HuH-7.5 (cell line): ENCODE measurements at places on chromosomes 2 and 18.

GRCh38 chr2:102021779-102022178, 30.0 kb downstream of the IL1R2 start:
- DNase-seq, result no peak

GRCh38 chr2:4838626-4839025, 853.6 kb upstream of the SOX11 start:
- DNase-seq, result no peak

- no peak for DNase-seq
These were observed 14.7 kb upstream of the OTOS start for GRCh38 chr2:240155048-240155744.

DNA sequence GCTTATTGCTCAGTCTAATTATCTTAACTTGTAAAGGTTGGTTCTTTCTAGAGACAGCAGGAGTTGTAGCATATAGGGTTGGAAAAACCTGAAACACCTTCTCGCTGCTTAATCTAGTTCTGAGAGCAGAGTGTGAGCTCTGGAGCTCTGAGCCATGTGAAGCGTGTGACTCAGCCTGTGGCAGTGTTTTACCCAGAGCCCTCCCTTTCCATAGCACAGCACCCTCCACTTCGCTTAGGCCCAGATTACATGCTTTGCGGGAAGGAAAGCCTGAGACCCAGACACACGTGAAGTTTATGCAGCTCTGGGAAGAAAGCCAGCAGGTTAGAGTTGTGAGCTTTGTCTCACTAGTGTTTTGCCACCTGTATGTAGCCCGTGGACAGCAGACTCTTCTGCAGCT, 74.5 kb downstream of the INPP4A start:
- DNase-seq, result no peak

DNA sequence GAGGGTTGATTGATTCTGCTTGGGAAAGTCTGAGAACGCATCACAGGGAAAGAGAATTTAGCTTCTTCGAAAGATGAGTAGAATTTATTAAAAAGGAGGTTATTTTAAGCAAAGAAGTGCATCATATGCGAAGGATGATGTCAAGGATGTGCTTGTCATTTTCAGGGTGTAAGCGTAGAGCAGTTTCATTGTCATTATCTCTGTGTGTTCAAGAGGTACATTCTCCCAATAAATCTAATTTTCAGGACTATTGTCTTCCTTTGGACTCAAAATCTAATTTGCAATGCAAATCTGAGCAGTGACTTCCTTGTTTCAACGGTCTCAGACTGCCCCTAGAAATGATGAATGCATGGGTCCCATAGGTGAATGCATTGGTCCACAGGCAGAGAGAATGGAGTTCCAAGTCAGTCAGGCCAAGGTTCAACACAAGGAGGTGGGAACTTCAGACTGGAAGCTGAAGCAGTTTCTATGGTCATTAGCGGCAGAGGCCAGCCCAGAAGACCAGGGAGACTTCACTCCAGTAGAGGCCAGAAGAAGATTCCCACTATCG, 99.8 kb downstream of the CDC42EP3 start:
- DNase-seq, result no peak

DNA sequence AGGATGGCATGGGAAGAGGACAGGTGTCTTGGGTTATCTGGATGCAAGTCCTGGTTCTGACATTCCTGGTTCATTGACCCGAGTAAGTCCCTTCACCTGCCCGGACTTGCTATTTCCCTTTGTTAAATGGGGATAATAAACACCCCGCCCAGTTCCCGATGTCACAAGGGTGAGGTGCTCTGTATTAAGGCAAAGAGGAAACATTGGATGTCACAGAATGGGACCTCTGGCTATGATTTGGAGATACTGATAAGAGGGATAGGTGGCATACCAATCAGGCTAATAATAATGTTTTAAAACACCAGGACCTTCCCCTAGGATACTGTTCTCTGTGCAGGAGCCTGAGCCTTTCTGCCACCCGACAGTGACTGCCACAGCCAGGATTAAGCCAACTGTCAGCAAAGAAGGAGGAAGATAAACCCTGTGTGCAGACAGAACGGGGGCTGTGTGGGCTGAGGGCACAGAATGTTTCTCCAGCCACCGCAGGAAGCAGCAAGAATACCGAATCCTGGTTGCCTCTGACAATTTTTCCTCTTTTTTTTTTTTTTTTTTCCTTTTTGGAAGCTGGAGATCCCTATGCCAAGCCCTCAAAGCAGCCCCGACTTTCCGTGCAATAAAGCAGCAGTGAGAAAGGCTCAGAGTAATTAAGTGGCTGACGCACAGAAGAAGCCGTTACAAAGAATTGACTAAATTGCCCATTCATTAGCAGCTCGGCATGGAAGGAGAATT, 336.6 kb downstream of the SMAD2 start:
- DNase-seq, result no peak

- no peak for DNase-seq
These were observed 947 bp downstream of the ITSN2 start for GRCh38 chr2:24359129-24360049.

GRCh38 chr2:170680172-170680941, 34.8 kb upstream of the SP5 start:
- no peak for DNase-seq

GRCh38 chr2:88903749-88904353, 212.4 kb downstream of the RPIA start:
- no peak for DNase-seq

GRCh38 chr2:155633887-155634570, 698.5 kb downstream of the NR4A2 start:
- no peak for DNase-seq
